Activated effector memory CD4-positive, alpha-beta T cell treated with Interleukin-2 at 50 U/mL for 16 hours (primary cell): ENCODE measurements at places on chromosomes 5 and 9.

DNA sequence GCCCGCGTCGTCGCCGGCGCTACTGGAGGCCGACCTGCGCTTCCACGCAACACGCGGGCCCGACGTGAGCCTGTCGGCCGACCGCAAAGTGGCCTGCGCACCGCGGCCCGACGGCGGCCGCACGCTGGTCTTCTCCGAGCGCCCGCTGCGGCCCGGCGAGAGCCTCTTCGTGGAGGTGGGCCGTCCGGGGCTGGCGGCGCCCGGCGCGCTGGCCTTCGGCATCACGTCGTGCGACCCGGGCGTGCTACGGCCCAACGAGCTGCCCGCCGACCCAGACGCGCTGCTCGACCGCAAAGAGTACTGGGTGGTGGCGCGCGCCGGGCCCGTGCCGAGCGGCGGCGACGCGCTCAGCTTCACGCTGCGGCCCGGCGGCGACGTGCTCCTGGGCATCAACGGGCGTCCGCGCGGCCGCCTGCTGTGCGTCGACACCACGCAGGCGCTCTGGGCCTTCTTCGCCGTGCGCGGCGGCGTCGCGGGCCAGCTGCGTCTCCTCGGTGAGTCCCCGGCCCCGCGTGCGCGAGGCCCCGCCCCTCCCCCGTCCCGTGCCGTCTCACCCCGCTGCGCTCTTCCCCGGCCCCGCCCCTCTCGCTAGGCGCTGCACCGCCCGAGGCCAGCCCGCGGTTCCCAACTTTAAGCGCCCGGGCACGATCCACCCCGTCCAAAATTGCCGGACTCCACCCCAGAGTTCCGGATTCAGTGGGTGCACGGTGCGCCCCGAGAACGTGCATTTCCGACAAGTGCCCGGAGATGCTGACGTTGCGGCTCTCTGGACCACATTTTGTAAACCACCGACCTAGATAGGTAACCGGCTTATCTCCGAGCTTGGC lies 42.8 kb downstream of the NEURL1B start:
- peak; percentile 60 for DNase-seq

DNA sequence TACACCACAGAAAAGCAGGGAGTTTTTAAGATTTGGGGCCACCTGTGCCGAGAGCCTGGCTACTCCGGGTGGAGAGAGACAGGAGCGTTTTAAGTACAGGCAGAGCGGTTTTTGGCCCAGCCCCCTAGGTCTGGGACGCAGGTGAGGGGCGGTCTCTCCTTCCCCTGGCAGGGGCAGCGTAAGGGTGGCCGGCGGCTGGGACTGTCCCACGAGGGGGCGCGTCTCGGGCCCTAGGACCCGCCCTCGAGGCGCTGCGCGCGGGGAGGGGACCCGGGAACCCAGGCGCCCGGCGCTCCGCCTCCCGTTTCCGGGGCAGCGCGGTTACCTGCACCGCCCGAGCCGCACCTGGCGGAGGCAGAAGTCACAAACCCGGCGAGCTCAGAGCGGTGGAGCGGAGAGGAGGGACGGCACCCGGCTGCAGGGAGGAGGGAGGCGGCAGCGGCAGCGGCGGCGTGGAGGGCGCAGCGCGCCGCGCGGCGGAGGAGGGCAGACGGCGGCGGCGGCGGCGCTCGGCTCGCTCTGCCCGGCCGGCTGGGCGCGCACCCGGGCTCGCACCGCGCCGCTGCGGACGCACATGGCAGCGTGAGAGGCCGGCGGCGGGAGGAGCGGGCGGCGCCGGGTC lies at the start of gene WWC1:
Gene WWC1 (plus strand): TSS at position 304 of the 622 bp plus-strand sequence. CDS start 508 bp downstream, outside the sequence.
- DNase-seq, result peak; percentile 56

DNA sequence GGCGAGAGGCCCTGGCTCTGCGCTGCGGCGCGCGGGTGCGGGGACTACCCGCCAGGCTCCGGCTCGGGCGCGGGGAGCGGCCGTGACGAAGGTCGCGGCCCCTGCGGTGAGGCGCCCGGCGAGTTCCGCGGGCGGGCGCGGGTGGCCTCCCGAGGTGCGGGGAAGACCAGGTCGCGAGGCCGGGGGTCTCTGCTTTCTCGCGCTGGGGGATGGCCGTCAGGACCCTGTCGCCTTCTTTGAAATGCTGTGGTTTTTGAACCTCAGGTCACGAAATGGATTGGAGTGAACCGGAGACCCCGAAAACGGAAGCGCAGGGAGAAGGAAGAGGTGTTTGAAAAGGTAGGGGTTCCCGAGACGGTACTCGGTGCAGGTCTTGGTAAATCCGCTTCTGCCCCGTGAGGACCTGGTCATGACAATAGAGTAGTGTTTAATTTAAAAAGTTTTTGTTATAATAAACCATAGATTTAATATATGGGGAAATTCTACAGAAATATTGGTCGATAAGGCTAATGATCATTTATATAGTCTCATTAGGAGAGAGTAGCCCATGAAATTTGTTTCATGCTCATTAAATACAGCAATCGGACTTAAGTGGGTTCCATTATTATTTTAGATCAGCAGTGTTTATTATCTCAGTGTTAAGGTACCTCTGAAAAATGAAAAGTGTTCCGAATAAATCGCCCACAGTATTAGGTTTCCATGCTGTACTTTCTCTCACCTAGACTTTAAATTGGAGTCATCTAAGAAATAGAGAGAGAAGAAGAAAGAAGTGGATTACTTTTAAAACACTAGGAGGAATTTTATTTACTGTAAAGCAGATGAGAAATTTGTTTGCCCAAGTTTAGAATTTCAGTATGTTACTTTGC lies 279.0 kb downstream of the AOPEP start:
- DNase-seq, result no peak

- DNase-seq, result no peak
Observed at GRCh38 chr5:5278815-5279381, 138.8 kb downstream of the ADAMTS16 start.

GRCh38 chr9:133969681-133970580 lies 22.2 kb downstream of the VAV2 start:
- DNase-seq, result no peak

- no peak for DNase-seq
Observed at GRCh38 chr9:125513668-125514413, 193.2 kb downstream of the MAPKAP1 start.

DNA sequence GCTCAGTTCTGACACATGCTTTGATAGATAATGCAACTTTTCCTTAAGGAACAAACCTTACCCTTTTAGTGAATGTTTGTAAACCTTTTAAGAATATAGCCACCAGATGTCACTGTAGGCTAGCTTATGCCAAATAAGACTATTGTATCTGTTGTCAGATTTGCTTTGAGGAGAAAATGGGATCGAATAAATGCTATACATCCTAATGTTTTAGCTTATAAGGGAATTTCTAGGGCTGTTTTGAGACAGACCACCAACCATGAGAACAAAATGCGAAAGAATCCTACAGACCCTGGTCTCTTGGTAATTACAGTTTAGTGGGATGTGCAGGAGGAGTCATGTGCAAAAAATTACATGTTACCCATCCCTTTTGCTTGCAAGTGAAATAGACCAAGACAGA lies 127.6 kb upstream of the NMUR2 start:
- no peak for DNase-seq

DNA sequence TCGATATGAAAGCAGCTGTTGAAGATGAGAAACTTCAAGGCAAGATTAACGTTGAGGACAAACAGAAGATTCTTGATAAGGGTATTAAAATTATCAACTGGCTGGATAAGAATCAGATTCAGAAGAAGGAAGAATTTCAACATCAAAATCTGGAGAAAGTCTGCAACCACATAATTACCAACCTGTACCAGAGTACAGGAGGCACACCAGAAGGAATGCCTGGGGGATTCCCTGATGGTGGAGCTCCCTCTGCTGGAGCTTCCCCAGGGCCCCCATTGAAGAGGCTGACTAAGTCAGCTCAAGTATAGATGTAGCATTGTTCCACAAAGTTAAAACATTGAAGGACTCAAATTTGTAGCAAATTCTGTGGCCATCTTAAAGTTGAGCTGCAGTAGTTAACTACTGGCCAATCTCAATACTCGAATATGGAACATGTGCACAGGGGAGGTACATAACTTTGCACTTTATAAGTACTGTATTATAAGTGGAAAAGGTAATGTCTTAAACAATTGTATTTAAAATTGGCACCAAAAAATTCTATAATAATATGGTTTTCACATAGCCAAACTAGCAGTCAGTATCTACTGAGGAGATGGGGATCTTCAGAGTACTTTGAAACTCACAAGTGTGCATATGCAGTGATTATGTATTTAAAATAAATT lies 237.5 kb downstream of the CHSY3 start:
- no peak for DNase-seq

DNA sequence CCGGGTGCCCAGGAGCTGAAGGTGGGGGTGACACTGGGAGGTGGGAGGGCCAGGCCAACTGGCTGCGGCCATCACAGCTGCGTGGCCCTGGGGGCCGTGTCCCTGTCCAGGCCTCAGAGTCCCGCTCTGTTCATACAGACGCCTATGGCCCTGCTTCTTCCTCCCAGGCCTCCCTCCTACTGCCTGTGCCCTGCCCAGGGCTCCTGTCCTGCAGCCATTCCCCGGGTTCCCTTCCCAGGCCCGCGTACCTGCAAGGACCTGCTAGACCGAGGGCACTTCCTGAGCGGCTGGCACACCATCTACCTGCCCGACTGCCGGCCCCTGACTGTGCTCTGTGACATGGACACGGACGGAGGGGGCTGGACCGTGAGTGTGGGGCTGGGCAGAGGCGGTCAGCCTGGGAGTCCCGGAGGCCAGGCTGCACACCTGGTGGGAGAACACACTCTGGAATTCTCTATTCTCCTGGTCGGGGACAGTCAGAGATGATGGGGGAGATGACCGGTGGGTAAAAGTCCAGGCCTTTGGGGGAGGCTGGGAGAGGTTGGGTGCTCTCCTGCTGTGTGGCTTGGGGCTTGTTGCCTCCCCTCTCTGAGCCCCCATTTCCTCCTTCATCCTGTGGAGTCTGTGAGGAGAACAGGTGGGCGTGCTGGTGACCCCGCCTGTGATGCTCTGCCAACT lies 4.5 kb downstream of the FCN2 start:
- no peak for DNase-seq

GRCh38 chr5:9046756-9047481 lies 499.0 kb downstream of the SEMA5A start:
- no peak for DNase-seq

DNA sequence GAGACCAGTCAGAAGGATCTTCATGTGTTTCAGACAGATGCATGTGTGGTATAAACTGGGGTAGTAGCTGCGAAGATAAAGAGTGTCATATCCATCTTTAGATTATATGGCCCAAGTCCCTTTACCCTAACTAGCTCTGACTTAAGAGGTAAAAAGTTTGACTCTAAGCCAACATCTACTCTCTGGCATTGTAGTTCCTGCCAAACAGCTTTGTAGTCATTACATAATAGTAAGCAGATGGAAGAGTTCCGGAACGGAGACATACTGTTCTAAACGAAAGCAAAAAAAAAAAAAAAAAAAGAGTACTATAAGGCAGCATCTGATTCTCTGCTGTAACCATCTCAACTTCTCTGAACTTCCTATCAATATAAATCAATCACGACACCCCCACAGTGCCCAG lies 48.8 kb downstream of the CEMIP2 start:
- DNase-seq, result no peak

GRCh38 chr5:142420561-142421227 lies 95.9 kb upstream of the SPRY4 start:
- DNase-seq, result no peak

DNA sequence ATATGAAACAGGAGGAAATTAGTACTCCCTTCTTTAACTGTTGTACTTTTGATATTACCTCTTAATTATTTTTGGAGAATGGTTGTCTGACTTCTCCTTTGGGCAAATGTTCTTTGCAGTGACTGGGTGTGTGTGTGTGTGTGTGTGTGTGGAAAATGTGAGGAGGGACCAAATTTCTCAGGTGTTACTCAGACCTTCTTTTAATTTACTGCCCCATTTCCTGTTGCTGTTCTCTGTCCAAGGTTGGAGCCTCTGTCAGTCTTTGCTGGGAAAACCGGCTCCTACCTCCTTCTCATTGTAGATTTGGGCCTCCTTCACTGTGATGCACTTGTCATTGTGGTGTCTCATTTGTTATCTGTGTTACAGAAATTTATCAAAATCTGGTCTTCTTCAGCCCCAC lies 68.4 kb downstream of the PBX3 start:
- DNase-seq, result no peak

DNA sequence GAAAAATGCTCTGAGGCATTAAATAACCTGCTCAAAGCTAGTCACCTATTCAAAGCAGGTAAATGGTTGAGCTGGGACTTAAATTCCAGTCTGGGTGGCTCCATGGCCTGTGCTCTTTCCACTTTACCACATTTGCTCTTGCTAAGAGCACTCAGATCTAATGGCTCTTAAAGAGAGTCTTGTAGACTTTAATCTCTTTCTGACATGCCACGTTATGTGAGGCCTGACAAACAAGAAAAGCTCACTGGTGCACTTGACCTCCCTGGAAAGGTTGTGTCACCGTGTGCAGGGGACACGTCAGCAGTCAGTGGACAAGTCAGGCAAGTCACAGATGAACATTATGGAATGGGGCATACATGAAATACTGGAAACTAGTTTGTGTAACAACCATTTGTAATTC lies 129.9 kb upstream of the RPS23 start:
- no peak for DNase-seq

DNA sequence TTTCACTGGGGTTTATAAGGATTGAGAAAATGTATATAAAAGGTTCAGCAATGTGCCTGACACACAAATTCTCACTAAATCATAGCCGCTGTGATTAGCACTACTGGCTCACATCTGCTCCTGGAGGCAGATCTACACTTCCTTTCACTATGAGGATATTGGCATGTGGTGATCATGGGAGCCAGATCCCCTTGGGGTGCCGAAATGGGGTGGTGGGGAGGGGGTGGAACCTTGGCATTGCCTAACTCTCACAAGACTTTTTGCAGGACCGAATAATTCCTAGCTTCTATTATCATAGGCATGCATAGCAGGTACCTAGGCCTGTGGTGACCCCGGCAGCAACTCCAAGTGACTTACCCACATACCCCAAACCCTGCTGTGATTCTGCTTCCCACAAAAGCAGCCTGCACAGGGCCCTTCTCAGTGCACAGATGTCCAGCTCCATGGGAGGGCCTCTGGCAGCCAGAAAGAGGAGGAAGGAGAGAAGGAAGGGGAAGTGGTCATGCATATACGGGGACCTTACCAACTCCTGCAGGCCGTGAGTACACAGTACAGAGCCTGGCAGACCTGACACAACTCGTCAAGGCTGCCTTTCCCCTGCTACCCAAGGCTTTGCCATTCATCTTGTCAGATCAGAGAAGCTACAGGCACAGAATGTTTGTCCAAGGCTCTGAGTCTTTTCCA lies 61.3 kb upstream of the IQGAP2 start:
- no peak for DNase-seq

DNA sequence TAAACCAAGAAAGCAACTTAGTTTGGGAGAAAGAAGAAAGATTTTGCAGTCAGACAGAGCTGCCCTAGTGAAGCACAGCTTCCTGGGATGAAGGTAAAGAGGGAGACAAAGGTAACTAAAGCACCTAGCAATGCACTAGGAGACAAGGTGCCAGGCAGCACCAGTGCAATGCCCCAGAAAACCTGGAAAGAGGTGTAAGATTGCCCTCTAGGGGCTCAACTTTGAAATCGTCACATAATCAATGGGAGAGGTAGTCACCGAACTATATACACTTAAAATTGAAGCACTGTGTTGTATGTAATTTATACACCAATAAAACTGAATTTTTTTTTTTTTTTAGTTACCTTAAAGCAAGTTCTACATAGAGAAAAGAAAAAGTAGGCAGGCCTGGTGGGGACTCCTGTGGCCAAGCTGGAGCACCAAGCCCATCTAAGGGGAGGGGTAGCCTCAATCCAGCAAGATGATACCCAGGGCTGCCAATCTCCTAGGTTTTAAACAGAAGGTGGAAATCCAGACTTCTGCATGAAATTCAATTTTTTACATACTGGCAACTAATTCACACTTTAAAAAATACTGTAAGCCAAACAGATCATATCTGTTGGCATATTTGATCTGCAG lies 48.2 kb downstream of the CDK5RAP2 start:
- DNase-seq, result no peak

- no peak for DNase-seq
Observed at GRCh38 chr5:134119720-134120119, 5.2 kb downstream of the TCF7 start.
